ENCODE measurements at places on chromosomes 11 and 22.

- DNase-seq: no peak
Measured at GRCh38 chr11:107331728-107332127, 125.9 kb downstream of the CWF19L2 start.

DNA sequence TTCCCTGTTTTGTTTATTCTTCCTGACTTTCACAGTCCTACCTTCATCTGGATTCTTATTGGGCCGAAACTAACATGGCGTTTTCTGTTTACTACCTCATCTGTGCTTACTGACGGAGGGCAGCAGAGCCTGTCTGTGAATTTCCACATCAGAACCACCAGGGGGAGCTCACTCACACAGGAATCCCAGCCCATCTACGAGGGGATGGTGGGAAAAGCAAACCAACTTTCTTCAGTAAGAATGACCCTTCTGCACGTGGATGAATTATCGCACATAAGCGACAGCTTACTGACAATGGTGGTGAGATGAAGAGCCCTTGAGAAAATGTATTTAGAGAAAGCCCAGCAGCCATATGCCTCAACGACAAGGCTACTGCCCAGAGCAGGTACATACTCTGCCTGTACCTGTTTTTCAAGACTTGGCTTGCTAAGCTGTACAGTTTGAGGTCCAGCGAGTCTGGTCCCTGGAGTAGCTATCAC, 42.5 kb downstream of the LARGE2 start:
- DNase-seq: peak; percentile 81

DNA sequence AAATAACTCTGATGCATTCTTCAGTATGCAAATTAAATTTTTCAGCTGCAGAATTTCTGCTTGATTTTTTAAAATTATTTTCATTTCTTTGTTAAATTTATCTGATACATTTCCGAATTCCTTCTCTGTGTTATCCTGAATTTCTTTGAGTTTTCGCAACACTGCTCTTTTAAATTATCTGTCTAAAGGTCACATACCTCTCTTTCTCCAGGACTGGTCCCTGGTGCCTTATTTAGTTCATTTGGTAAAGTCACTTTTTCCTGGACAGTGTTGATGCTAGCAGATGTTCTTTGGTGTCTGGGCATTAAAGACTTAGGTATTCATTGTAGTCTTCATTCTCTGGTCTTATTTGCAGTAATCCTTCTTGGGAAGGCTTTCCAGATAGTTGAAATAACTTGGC, 577.4 kb upstream of the LUZP2 start:
- DNase-seq: no peak

GRCh38 chr11:69563946-69564775, 76.8 kb upstream of the CCND1 start:
- DNase-seq: no peak

DNA sequence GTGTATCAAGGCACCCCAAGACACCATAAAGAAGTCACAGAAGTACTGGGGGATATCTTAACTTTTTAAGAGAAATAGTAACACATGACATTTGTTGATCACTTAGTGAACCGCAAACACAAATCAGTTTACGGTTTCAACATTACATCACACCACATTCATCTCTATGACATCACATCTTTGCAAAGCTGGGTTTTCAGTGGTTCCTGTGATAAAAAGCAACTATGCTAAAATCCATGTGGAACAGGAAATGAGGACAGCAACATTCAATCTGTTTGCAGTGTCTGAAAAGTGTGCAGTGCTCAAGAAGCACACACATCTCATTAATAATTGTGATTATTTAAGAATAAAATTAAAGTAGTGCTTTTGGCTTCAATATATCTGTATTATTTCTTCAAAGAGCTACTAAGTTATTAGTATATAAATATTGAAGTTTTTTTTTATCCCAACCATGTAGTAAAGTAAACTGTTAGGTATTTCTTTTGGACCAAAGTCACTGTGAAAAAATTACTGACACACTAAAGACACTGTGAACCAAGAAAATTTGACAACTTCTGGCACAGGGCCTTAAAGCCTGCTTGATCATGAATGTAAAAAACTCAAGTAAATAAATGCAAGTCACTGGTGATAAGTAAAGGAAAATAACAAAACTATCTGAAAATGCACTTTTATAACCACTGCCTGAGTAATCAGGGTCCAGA, 156.0 kb upstream of the SOX6 start:
- DNase-seq: no peak

DNA sequence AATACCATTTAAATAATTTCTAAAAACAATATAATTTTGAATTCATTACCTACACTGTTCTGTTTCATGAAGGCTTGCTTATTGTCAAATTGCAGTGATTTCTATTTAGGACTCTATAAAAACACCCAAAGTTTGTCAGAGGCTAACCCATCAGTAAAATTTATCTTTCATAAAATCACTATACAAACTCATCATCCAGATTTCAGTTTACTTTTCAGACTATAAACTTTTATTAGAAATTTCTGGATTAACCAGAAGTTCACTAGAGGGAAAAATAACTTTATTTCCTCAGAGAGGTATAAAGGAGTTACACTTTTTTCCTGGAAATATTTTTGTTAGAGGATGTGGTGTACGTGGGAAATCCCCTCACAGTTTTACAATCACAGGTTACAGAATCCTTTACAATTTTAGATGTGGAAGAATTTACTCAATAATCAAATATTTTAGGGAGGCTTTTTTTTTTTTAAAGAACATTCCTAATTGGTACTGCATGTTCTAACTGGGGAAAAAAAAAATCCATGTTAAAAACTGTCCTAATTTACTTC, 176.7 kb downstream of the SWAP70 start:
- no peak for DNase-seq

- no peak for DNase-seq
Measured at GRCh38 chr11:74532501-74533246, 39.1 kb upstream of the LIPT2 start.

GRCh38 chr11:64007629-64008282, 21.5 kb downstream of the OTUB1 start:
- peak; percentile 37 for DNase-seq

GRCh38 chr11:83639995-83640758, 354.0 kb upstream of the CCDC90B start:
- no peak for DNase-seq

- DNase-seq: no peak
Measured at GRCh38 chr22:37121887-37122591, 12.5 kb upstream of the TMPRSS6 start.

GRCh38 chr11:64353715-64354506, 5.1 kb upstream of the RPS6KA4 start:
- DNase-seq: no peak

DNA sequence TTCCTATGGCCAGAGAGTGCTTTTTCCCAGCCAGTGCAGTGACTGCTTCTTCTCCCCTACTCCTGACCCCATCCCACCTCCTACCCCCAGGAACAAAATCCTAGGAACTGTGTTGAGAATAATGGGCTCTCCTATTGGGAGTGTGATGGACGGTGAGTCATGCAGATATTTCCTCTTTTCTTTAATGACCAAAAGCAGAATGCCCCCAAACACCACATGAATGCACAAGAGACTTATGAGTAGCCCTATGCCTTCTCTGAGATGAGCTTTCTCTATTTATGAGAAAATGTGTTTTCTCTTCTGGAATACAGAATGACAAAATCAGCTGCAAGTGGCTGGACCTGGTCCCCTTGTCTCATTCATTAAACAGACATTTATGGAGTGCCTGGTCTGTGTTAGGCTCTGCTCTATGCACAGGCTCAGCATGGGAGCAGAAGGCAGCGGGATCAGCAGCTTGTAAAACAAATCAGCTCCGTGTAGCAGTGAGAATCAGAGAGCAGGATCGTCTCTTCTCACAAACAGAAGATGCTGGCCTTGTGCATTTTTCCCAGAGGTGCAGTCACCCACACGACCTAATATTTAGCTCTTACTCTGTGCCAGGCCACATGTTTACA, 47.5 kb upstream of the GALNT18 start:
- DNase-seq: no peak

DNA sequence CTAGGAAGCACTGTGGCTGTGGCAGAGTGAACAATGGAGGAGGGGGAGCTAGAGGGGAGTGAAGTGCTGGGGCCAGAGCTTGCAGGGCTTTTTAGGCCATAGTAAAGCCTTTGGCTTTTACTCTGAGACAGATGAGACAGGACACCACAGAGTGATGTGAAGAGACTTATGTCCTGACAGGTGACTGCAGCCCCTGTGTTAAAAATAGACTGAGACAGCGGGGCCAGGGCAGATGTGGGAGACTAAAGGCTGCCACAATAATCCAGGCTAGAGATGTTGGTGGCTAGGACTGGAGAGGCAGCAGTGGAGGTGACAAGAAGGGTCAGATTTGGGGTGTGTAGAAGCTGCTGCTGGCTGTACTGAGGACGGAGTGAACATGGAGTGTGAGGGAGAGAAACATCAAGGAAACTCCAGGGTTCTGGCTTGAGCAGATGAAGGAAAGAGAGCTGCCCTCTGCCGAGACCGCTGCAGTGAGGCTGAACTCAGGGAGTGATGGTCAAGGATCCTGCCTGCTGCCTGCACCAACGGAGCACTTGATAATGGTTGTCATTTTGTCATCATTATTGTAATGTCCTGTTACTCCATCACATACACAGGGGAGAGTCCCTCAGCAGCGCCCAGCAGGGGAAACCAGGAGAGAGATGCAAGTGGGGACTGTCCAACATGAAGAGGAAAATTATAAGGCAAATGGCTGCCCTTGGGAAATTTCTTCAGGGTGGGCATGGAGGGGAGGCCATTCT, 27.4 kb downstream of the SLC43A1 start:
- DNase-seq: no peak

- DNase-seq: no peak
Measured at GRCh38 chr11:80827781-80828180, 1387.0 kb upstream of the TENM4 start.

DNA sequence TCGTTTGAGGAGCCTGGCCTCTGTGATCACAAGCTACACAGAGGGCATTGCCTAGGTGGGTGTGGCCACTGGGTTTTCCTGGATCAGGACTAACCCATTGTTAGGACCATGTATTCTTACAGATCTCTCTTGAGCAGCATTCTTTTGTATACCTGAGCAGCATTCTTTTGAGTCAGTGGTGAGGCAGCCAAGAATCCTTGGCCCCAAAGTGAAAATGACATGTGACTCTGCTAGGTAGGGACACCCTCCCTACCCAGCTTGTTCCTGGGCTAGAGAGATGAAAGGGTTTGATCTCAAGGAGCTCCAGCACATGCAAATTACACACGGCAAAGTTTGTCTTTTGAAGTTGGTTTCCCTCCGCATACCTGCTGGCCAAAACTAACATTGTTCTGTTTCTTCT, 55.0 kb upstream of the HORMAD2 start:
- no peak for DNase-seq

- DNase-seq: peak; percentile 66
Measured at GRCh38 chr11:59097113-59097708, 9.8 kb upstream of the FAM111B start.

DNA sequence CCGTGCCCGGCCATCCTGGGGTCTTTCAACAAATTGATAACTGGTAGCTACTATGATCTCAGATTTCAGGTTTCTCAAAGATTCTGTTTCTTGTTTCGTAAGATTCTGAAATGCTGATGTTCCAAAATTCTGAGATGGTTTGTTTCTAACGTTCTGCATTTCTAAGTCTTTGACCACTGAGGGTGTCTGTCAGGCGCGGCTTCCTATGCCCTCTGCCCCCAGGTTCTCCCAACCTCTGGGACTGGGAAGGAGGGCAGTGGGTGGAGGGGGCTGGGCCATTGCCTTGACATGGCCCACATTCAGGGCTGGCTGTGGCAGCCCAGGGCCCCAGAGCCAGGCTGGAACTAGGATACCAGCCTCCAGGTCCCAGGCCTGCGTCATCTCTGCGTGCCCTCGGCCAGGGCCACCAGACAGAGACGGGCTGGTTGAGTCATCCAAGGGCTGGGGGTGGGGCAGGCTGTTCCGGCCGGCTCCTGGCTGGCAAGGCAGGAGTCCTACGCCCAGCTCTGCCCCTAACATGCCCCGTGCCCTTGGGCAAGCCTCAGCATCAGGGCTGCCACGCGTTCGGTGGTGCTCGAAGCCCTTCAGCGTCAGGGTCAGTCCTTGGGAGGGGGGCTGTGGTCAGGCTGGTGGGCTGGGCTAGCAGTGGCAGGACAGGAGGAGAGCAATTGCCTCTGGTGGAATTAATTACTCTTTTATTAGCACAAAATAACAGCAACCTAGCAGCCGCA, 5.2 kb downstream of the TMEM134 start:
- DNase-seq: no peak

DNA sequence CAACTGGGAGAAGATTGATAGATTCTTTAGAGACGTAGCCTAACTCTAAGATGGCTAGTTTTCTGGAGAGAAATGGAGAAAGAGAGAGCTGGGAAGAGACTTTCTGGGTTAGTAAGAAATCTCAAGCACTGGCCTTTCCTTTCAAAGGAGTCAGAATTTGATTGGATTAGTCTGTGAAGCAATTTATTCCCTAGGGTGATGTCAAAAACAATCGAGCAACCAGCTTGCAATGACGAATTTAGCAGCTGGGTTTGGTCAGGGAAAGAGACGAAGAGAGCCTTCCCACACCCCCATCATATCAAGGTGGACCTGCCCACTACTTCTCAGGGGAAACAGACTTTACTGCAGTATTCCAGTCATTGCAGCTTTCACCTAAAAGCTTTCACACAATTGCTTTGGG, 10.8 kb downstream of the KRTAP5-6 start:
- no peak for DNase-seq

- no peak for DNase-seq
Measured at GRCh38 chr11:69040051-69040450, 8.7 kb upstream of the TPCN2 start.

GRCh38 chr11:1549338-1550330, 22.4 kb downstream of the DUSP8 start:
- DNase-seq: peak; percentile 73

DNA sequence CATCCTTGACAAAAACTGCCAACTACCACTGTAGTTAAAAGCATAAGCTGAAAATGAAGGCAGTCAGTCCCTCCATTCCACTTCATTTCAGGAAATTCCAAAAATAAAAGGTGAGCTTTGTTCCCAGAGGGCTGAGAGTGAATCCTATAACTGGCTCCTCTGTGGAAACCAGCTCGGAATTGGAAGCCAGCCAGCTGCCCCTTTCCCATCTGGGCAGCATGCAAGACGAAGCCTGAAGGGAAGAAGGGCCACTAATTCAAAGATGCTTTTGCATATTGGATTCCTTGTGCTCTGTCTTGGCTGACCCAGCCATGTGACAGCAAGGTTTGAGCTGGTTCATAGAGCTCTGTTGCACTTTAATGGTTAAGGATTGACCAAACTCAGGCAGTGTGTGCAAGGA, 83.4 kb downstream of the ALX4 start:
- no peak for DNase-seq

- DNase-seq: no peak
Measured at GRCh38 chr11:64562723-64563351, 28.2 kb upstream of the SLC22A12 start.

- peak; percentile 37 for DNase-seq
Measured at GRCh38 chr22:22408731-22409696, 99.5 kb downstream of the ZNF280B start.

DNA sequence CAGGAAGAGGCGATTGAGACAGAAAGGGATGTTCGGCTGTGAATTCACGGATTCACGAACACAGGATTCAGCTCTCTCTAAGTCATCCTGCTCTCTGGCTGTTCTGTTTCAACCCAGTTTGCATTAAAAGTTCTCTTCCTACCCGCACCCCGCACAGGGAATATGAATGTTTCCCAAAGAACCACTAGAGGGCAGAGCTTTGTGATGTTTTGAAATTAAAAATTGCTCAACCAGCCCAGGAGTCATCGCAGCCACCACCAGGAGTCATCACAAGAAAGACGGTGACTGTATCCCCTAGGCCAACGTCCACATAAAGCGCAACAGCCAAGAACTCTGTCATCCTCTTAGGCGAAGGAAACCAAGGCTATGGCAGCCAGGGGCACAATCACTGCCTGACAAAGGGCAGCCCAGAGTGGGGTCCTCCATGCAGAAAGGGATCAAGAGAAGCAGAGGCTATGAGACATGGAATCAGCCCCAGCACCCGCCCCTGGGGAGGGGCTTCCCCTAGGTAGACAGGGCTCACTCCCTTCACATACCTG, 122.4 kb downstream of the WT1 start:
- peak; percentile 23 for DNase-seq
